ENCODE measurements at places on chromosomes 4 and X.

GRCh38 chr4:134885436-134885835, 683.8 kb upstream of the PABPC4L start:
- DNase-seq, result no peak

DNA sequence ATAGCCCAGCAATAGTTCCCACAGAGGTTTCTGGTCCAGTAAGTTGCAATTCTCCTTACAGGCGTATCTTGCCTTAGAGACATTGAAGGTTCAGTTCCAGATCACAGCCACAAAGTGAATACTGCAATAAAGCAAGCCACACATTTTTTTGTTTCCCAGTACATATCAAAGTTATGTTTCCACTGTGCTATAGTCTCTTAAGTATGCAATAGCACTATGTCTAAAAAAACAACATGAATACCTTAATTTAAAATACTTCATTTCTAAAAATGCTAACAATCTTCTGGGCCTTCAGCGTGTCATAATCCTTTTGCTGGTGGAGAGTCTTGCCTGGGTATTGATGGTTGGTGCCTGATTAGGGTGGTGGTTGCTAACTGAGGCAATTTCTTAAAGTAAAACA, 659.1 kb downstream of the GRID2 start:
- DNase-seq, result no peak

DNA sequence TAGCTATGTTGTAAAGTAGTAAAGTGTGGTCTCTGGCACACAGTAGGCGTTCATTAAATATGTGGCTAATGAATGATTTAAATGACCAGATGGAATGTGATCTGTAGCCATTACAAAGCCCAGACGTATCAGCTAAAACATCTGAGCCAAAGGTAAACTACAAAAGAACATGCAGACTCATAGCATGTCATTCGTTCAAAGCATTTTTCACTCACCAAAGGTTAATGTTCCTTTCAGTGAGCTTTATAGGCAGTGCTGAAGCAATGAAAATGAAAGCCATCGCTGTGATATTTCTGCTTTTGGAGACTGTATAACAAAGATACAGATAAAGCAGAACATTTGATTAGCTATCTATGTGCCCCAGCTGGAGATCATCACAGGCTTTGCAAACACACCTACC, 50.5 kb downstream of the F9 start:
- DNase-seq, result no peak

GRCh38 chr4:9762823-9763475, 18.5 kb upstream of the DRD5 start:
- no peak for DNase-seq

GRCh38 chrX:152601848-152602616, 35.7 kb upstream of the GABRQ start:
- DNase-seq, result no peak

- DNase-seq, result no peak
Measured at GRCh38 chr4:108906006-108906405, 143.2 kb upstream of the ETNPPL start.

- no peak for DNase-seq
Measured at GRCh38 chr4:141635736-141636081, 674 bp upstream of the IL15 start.

DNA sequence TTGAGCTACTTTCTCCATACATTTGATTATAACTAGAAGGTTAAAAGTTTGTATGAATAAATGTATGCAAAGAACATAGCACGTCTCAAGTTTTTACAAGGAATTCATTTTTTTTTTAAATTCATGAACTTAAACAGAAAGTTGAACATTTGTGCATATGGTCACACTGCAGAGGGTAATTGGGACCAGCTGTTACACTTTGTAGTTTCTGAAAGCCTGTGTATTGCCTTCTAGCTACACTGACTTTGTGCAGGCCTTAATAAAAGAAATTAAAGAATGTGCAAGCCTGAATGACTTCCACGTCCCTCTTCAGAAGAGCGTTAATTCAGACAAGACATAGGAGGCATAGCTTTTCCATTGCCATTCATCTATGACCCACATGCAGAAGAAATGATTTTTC, 153.1 kb upstream of the PCDH18 start:
- no peak for DNase-seq

GRCh38 chr4:101667348-101667747, 123.2 kb upstream of the BANK1 start:
- no peak for DNase-seq

DNA sequence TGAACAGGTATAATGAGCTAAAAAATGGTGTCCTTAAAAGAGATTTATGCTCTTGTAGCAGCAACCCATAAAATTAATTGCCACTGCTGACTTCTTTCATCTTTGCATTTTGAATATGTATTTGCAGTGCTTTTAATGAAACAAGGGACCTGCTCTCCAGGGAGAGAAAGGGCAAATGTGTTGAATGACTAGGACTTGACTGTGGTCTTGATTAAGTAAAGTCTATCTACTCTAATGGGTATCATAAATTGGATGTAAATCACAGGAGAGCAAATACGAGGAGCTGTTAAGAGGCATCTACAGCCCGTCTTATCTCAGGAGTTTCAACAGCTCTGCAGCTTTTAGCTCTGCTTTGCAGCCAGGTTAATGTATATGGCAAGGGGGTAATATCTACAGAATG, 216.4 kb downstream of the PALLD start:
- DNase-seq, result no peak

DNA sequence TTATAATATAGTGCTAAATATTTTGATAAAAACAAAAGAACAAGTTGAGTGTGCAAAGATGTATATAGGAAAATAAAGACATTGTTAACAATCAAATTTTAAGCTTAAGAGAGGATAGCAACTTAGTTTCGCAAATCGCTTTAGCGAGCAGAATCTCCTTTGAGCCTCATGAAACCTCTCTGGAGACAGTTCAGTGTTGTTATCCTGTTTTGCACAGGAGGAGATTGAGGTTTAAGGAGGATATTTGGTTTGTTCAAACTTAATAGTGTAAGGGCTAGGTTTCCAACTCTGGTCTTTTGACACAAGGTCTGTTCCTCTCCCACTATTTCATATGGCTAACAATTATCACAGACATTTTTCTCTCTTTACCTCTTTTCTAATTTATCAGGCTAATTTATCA, 1848.5 kb upstream of the TENM3 start:
- DNase-seq, result no peak

- no peak for DNase-seq
Measured at GRCh38 chr4:184096561-184097240, 121.0 kb downstream of the ENPP6 start.

DNA sequence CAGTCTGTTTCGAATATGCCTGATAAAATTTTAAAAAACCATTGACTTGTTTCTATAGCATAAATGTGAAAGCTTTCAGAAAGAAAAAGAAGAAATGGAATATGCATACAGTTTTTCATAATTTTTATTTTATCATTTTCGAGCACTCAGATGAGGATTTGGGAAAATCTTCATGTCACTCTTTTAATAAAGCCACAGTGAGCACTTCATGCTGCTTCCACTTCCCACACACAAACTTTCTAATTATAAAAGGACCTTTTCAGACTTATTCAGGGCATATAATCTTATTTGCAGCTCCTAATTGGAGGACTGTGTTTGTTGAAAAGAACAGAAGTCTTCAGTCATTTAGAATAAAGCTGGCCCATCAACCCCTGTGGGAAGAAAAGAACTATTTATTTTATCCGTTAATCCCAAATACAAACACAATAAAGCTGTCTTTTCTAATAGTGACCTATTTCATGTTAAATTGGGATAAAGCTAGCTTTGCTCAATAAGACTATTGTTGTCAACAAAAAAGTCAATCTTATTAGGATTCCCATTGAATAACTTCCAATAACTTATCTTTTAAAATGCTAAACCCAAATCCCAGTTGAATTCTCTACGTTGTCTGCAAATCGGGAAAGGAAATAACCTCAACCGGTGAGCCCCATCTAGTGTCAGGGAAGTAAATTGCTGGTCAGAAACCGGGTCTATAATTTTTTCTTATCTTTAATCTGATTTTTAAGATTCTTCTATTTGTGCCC, 211.5 kb downstream of the PDGFRA start:
- DNase-seq, result no peak

- DNase-seq, result no peak
Measured at GRCh38 chr4:136796953-136797352, 735.3 kb downstream of the PCDH18 start.

GRCh38 chr4:77074981-77075855, 571 bp downstream of the CCNI start:
- peak; percentile 74 for DNase-seq

- DNase-seq, result no peak
Measured at GRCh38 chr4:129515356-129515755, 419.4 kb downstream of the C4orf33 start.

- no peak for DNase-seq
Measured at GRCh38 chrX:127439676-127440075, 612.5 kb downstream of the ACTRT1 start.

DNA sequence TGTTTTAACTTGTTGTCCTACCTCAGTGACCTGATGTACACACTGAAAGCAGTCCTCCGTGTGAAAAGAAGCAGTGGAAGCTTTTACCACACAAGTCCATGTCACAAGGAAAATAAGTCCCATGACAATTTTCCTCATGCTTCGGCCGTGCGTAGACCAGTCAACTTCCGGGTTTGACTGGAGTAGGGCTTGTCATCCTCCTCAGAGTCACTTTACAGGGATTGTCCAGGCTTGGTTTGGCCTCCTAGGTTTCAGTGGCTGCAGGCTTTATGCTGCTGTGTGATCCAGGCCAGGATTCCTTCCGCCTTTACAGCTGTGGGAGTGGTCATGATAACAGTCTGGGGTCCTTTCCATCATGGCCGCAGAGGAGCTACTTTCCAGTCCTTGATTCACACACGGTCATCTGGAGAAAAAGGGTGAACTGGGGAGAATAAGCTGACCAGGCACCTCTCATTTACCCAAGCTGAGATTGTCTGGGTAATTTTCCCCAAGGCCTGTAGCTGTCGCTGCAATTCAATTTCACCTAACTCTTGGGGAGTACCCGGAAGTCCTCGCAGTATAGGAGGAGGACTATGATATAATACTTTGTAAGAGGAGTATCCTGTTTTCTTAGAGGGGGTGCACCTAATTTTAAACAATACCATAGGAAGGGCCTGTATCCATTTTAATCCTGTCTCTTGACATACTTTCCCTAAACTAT, 206.1 kb upstream of the KLF8 start:
- no peak for DNase-seq

DNA sequence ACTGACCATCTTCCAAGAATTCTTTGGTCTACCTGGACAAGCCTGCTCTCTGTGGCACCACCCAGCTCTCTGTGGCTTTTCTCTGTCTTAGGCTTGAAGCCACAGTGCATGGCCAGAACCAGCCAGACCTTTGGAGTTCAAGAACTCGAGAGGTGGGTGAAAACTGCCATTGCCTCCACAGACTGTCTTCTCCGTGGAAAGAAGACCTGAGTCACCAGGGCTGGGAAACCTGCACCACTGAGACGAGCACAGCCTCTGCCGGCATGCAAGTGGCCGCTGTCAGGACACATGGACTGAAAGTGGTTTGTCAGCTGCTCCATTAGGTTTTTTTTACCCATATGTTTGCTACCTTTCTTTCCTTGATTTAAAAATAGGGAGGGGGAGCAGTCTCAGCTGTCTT, 74.5 kb downstream of the MGST2 start:
- no peak for DNase-seq

All from activated CD4-positive, alpha-beta T cell treated with anti-CD3 and anti-CD28 coated beads, Interleukin-2, amount 50 U/mL, for 1 hour (primary cell).